Left lung (tissue), 14 donors: ENCODE measurements at places on chromosomes 7 and 10. TPM values are rescaled to one million over a fixed set of nuclear protein-coding genes. Genes with fewer than 3 reads are reported as not detected.

Gene WIPF3
- polyA plus RNA-seq: 1.1 TPM

Gene TPST1
- polyA plus RNA-seq: 48.9 TPM

Gene MEST
- 451 TPM for polyA plus RNA-seq

Gene ZNF467
- polyA plus RNA-seq: 26.9 TPM

Gene ECHS1
- polyA plus RNA-seq: 76.0 TPM

DNA sequence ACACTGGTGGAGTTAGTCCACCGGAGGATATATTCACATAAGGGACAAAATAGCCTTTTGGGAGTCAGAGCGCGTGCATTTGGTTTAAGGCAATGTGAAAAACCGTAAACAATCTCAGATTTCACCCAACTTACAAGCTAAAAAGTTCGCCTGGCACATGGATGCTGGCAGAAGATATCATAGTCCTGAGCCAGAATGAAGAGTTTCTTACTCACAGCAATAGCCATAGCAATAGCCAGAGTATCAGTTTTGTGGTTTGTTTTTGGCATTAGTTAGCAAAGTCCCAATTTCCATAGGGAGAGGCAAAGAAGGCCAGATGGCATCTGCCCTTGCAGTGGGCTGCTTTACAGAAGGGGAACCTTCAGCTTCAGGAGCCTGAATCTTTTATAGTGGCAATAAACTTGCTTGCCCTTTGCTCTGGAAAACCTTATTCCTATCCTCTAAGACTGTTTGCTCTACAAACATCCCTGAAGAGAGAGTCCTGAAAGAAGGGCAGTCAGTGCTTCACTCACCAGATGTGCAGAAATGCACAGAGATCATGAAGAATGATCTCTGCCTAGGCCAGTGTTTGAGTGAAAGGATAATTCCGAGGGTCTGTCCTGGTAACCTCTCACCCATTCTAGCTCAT is 28.7 kb upstream of the RSBN1L start:
- no peak for DNase-seq

- no peak for DNase-seq
Observed at GRCh38 chr10:8047452-8048280, 6.8 kb upstream of the GATA3 start.

- DNase-seq: no peak
Observed at GRCh38 chr7:22343071-22343470, 13.9 kb downstream of the RAPGEF5 start.

- no peak for DNase-seq
Observed at GRCh38 chr7:155509725-155510551, 36.4 kb downstream of the CNPY1 start.

DNA sequence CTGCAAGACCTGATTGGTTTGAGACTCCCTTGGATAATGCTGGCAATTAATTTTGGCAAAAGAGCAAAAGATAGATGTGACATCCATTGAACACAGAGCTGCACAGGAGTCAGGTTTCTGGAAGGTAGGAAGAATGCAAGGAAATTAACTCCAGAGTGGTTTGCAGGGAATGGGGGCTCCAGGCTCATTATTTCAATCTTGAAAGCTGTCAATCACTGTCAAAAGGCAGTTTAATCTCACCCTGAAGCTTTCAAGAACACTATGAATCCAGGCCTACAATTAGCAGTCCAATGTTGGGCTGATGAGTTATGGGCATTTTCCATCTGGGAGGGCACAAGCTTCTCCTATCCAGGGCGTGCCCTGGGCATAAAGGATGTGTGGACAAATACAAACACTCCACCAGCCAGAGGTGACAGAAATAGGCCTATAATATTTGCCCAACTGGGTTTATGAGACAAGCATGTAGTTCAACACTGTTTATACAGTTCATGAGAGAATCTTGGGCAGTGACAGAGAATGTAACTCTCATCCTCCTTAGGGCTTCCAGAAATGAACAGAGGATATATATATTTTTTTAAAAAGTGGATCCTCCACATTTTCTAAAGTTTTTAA is 80.5 kb downstream of the KCNMA1 start:
- no peak for DNase-seq

DNA sequence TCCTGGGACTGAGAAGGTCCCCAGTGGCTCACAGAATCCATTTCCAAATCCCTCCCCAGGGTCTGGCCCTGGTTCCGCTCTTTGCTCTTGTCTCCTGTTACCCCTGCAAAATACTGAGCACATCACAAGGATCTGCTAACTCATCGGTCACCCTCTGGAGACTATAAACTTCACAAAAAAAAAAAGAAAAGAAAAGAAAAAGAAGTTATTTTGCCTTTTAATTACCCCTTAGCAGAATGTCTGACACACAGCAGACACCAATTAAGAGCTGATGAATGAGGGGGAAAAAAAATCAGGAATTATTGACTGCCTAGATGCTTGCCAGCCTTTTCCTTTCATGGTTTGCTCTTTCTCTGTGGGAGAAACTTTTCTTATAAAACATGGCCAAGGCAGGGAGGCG is 578.7 kb downstream of the GRID1 start:
- no peak for DNase-seq

DNA sequence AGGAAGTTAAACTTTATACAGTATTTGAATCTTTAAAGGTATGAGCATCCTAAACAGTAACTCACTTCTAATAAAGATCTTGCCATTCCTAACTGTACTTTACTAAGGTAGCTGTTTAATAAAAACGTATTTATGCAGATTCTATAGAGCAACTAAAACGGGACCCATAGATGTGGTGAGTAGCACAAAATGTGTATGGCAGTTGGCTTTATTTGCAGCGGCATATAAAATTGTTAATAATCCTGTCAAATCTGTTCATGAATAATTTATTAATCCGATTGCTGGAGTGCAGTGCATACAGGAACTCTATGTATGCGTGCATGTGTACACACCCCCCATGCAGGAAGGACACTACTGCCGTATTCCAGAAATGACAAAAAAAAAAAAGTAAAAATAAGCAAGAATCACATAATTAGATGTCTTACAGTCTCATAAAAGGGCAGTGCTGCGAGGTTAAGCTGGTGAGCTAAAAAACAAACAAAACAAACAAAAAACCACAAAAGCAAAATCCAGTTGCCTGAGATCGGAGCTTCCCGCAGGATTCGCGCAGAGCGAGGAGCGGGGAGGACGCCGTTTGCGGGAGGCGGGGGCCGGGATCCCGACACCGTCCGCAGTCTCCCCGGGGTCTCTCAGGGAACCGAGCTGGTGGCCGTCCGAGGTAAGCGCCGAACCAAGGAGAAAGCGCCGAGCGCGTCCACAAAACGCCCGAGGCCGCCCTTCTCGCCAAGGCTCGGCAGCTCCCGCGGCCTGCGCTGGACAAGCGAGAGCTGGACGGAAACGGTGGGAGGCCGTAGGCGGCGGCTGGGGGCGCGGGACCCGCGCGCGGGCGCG is 518 bp upstream of the COMMD3 start:
- no peak for DNase-seq
